ENCODE measurements at places on chromosomes 7 and 10.
A peak's percentile ranks its signal among the peaks of the same experiment; 100 is the strongest.

DNA sequence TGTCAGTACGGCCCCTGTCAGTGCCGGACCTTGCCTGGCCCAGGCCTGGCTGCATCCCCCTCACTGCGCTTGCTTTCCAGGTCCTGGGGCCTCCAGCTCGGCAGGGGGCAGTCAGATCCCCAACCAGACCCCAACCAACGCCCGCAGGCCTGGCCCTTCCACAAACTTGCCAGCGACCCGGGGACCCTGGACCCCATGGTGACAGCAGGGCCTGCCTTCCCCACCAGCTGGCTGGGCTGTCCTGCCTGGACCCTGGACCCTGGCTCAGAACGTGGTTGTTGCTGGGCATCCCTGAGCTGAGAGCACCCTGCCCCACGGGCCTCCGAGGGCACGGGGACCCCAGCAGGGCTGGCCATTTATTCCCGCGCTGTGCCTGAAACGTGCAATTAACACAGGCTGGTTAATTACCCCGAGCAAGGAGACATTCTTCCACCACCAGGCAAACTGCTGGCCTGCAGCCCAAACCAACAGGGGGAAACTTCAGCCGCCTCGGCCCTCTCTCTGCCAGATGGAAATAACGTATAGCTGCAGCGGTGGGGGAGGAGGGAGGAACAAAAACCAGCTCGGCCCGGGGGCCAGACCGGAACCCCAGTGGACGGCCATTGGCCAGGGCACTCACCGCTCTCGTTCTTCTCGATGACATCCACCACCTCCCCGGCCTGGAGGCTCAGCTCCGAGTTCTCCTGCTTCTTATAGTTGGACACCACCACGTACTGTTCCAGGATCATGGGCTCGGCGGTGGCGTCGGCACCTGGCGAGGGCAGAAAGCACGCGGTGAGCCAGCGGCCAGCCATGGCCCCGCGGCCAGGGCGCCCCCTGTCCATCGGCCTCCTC is 167.1 kb downstream of the NEURL1 start:
- DNase-seq, result no peak

- DNase-seq, result no peak
Measured at GRCh38 chr10:86635402-86635801, 18.9 kb upstream of the OPN4 start.

DNA sequence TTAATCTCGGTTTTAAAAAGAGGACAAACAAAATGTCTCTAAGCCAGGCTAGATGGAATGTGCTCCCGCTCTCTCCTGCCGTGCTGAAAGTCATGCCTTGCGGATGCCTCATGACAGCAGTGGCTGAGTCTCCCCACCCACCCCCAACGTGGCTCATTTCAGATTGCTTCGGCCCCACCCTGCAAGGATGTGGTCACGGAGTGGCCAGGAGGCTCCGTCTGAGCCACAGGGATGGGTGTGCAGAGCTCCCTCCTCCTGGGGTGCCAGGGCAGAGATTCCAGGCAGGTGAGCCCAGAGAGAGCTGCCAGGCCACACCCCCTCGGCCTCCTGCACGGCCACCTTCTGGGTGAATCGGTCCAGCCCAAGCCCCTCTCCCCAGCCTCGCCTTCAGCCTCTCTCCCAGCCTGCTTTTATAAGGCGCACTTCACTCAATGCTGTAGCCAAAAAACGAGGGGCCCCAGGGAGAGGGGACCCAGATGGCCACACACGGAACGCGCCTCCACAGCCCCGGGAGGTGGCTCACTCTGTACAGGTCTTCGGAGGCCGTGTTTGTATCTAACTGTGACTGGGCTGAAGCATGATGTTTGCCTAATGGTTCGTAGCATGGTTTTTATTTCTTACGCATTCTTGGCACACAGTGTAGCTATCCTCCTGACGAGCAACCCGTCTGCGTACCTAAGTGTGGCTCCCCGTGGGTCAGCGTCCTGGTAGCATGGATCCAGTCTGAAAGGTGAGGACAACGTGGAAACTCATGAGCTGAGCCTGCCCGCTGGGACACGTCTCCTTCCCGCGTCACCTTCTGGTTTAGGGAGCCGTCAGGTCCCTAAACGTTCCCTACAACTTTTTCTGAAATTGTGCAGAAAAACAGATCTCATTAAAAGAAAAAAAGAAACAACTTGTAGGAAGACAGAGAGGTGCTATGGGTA is 413.8 kb upstream of the FOXK1 start:
- DNase-seq, result no peak

GRCh38 chr10:122326806-122327205 is 47.7 kb upstream of the PLEKHA1 start:
- no peak for DNase-seq

GRCh38 chr7:26423436-26423835 is 131.8 kb downstream of the SNX10 start:
- DNase-seq, result no peak

DNA sequence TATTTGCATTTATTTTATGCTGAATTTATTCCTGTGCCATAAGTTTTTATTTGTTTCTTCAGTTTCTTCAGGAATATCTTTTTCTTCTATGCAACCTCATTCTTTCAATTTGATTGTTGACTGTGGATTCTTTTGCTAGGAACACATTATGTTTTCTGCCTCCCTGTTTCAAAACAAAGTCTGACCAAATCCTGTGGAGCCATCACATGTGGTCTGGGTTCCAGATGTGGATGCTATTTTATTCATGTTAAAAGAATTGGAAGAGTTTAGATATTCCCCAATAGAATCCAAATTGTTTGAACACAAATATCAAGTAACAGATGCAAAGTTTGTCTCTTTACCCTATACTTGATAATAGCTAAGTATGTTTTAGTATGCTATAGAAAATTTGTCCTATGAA is 56.8 kb upstream of the LRRC17 start:
- DNase-seq, result no peak

GRCh38 chr7:83414947-83415346 is 234.0 kb downstream of the SEMA3E start:
- DNase-seq, result no peak

DNA sequence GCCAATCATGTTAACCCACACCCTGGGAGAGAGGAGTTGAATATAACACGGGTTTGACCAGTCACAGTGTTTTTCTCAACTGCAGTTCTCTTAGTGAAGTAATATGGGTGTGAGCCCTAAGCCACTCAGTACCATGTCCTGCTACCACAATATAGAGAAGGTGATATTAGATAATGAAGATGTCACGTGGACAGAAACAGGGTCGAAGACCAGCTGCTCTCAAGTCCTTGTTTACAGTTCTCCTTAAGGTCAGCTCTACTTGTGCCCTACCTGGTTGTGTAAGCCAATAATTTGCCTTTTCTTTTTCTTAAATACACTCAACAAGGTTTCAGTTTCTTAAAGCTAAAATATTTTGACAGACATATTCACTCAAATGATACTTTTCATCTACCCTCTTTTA is 128.3 kb upstream of the POT1 start:
- no peak for DNase-seq

- peak; percentile 17 for DNase-seq
Measured at GRCh38 chr10:3068201-3068967, 1.0 kb downstream of the PFKP start.

DNA sequence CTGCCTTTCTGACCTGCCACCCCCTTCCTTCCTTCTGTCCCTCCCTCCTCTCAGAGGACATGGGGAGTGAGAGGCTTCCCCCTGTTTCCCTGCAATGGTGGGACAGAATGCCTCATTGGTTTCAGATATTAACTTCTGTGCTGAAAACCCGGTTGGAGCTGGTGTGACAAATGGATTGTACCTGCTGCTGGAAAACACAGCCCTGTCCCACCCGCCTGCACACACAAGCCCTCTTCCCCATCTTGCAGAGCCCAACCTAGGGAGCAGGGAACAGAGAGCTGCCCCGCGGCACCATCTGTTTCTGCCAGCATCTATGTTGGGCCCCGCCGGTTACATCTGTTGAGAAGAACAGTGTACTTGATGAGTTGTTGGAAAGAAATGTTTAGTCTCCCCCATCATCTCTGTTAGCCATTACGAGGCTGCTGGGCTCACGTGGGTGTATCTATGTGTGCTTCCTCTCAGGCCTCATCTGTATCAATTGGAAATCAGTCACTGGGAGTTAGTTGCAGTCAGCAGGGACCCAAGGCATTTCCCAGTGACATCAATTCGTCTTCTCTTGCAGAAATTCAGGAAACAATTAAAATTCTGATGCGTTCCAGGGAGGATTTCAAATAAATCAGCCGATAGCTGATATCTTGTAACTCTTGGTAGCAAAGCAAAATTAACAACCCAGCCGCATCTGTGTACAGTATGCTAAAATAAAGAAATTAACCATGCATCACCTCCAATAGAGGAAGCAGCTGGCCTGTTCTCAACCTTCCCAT is 725.6 kb upstream of the GALNT17 start:
- DNase-seq, result no peak

DNA sequence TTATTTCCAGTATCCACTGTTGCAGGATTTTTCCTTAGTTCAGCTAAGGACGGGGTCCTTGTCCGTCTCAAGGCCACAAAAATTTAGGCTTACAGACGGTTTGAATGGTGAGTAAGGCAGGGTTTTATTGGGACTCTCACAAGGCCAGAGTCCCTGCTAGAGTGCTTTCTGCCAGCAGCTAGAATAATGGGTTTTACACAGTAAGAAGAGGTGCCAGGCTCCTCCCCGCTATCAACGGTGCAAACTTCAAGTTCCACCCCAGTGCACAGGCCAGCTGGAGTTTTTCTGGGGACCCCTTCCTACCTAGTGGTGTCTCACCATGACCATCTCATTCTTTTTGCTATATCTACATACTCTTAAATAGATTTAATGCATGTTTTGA is 198.5 kb upstream of the KCTD7 start:
- no peak for DNase-seq

GRCh38 chr7:142000244-142000643 is 4.6 kb downstream of the MGAM start:
- DNase-seq, result no peak

DNA sequence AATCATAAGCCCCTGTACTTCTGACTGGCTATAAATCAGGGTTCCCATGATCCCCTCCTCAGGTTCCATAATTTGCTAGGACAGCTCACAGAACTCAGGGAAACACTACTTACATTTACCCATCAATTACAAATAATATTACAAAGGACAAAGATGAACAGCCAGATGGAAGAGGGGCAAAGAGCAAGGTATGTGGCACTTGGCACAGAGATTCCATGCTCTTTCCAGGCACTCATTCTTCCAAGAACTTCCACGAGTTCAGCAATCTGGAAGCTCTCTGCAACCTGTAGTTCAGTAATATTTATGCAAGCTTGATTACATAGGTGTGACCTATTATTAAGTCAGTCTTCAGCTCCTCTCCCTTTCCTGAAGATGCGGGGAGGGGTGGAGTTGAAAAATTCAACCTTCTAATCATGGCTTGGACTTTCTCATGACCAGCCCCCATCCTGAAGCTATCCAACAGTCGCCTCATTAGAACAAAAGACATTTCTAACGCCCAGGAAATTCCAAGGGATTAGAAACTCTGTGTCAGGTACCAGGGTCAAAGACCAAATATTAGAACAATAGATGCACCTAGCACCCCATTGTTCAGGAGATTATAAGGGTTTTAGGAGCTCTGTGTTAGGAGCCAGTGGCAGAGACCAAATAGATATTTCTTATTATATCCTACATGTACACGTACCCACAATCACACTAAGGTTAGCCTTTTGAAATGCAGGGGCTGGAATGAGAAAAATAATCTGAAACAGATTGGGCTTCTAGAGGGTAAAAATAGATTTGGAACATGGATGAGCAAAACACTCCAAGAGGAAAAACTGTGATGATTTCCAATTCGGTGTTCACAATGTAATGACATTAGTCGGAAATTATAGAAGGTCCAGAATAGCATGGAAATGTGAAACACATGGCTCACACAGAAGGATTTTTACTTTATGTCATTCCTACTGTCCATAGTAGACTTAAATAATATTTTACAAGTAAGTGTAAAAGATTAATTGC is 7.0 kb downstream of the ANKMY2 start:
- DNase-seq, result no peak

DNA sequence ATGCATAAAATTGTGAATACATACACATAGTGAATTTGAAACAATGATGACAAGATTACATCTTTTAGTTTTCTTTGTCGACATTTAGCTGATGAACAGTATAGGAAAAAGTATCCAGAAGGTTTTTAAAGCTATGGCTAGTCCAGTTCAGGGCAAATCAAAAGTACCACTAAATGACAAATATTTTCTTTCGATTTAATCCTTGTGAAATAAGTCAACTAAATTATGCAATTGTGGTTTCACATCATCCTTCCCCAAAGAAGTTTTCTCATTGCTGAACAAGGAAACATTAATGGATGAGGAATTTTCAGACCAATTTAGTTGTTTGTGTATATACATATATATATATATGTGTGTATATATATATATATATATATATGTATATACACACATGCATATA is 774.0 kb downstream of the DNAJB9 start:
- DNase-seq, result no peak

DNA sequence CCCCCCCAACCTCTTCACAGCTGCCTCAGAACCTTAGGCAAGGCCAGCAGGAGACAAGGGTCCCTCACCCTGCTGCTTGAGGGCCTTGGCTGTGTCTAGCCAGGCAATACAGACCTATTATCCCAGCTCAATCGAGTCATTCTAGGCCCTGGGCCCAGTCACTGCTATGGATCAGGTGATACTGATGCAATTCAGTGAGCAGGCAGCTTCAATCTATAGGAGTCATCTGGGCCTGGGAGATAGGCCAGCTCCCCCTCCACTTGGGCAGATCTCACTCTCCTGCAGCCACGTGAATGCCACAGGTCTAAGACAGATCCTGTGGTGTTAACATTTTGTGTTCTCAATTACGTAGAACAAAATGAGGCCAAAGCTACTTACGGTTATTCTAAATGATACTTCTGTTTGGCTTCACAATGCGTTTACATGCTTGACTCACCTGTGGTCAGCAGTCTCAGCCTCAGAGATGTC is 68.0 kb upstream of the LRRC4 start:
- no peak for DNase-seq

DNA sequence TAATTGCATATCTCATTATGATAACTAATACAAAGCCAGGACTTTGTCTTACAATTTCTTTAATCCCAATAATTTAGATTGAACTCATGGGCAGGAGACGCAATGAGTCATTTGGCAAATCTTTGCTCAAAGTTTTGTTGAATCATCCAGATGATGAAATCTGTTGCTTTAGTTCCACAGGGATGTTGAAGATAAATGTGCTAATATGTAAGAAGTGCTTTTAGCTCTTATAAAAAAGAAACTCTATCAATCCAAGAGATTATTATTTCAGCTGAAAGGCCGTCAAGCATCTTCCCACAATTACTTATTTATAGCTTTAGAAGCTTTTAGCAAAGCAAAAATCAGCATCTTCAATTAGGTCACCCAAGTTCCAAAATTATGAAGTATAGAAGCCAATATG is 36.8 kb upstream of the ANK3 start:
- no peak for DNase-seq

DNA sequence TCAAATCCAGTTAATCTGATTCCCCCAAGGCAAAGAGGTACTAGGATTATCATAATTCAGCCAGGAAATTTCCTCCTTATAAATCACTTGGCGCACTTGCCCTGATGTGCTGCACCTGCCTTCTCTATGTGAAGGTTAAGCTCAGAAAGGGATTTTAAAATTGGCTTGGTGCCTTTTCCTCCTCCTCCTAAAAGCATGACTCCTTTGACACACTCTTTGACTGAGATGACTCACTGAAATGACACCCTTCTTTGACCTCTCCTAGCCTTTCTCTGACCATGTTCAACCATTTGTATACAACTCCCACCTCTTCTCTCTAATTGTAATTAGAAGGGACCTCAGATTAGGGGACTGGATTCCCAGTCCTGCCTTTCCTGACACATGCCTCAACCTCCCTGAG is 46.5 kb downstream of the ABLIM1 start:
- DNase-seq, result no peak

Measured in midbrain (tissue), 1 donor.